ENCODE measurements at places on chromosomes 4 and X.

DNA sequence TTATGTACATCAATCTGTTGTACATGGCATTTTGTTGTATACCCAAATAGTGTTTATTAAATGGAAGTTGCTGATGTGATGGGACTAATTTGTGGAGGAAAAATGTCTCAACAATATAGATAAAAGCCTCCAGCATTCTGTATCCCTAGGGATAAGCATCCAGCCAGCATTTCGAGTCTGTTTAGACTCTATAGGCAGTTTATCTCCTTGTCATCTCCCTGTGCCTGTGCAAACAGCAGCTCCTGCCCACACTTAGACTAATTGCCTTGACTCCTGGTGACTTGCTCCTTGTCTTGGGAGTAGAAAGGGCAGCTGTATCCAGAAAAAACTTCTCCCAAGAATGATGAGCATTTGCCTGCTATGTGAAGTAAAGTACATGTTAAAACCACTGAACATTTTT is 83.8 kb downstream of the DOCK11 start:
- no peak for DNase-seq

GRCh38 chr4:19093951-19094350 is 1072.4 kb upstream of the LCORL start:
- DNase-seq, result no peak

GRCh38 chrX:19747652-19748610 is 139.5 kb downstream of the SH3KBP1 start:
- DNase-seq, result no peak

DNA sequence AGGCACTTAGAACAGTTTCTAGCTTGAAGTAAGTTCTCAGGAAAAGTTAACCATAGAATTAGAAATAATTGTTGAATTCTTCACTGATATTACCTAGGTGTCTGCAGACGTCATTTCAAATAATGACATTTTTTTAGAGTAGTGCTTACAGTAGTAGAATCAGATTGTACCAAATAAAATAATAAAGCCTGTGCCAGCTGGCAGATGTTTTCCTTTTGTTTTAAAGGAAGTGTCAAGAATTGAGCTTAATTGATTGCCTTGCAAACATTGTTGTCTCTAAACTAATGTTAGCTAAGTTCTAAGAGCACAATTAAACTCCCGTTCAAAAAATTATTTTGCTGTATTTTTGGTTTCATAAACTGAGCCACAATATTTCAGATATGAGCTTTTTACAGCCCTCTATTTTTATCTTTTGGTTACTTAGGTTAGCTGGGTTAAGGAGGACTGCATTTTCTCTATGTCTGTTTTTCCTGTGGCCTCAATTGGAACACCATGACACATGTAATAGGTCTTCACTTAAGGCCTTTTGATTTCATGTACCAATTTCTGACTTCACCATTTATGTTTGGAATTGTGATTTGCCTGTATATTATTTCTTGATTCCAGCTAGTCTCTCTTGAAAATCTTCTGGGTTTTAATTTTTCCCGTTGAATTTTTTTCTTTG is 64.2 kb downstream of the DCUN1D4 start:
- no peak for DNase-seq

- no peak for DNase-seq
Observed at GRCh38 chrX:119067023-119067739, 5.6 kb upstream of the CT47C1 start.

- no peak for DNase-seq
Observed at GRCh38 chr4:40736910-40737309, 12.8 kb upstream of the NSUN7 start.
